ENCODE measurements at places on chromosomes 16 and 17.
A peak's percentile ranks its signal among the peaks of the same experiment; 100 is the strongest.

DNA sequence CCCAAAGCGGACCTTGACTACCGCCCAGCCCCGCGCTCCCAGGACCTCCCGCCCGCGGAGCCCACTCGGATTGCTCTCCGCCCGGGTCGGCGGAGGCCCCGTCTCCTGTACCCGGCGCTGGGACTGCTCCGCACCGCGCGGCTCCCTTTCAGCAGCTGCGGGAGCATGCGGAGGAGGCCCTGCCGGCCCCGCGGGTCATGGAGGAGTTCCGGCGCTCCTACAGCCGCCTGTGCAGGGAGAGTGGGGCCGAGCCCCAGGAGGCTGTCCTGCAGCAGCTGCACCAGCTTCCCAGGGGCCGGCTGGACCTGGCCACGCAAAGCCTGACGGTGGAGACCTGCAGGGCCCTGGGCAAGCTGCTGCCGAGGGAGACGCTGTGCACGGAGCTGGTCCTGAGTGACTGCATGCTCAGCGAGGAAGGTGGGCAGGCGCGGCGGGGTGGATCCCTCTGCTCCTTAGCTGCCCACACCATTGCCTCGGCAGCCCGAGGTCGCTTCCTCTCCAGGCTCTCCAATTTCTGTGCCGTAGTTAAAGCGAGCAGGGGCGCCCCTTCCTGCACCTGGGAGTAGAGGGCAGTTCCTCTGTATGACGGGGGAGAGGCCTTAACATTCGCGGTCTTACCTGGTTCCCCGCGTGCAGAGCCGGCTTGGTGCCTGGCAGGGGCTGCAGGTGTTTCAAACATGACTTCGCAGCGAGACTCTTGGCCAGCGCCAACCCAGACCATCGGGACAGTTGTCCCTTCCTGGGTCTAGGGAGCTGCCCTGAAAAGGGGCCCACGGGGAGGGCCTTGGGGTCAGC is 539 bp downstream of the LRRC45 start:
- peaks cover 20% of the 10 kb centered on the region for H3K4me1 ChIP-seq
- H3K4me3 ChIP-seq, result peak overlapping the region; percentile 89
- H3K27ac ChIP-seq, result no peak overlapping the region
- no peaks in the 10 kb centered on the region for H3K36me3 ChIP-seq
- DNase-seq, result no peak
- peaks cover 7% of the 10 kb centered on the region for H3K27me3 ChIP-seq

GRCh38 chr16:47142486-47142820 is 1.3 kb downstream of the NETO2 start:
- H3K27me3 ChIP-seq, result no peaks in the 10 kb centered on the region
- peak overlapping the region; percentile 94 for H3K4me3 ChIP-seq
- peaks cover 15% of the 10 kb centered on the region for H3K4me1 ChIP-seq
- peak; percentile 27 for DNase-seq

- no peak for DNase-seq
- no peaks in the 10 kb centered on the region for H3K27me3 ChIP-seq
- H3K4me3 ChIP-seq, result no peak overlapping the region
- H3K36me3 ChIP-seq, result peaks cover 14% of the 10 kb centered on the region
- H3K4me1 ChIP-seq, result no peaks in the 10 kb centered on the region
Observed at GRCh38 chr17:1796800-1797199, 32.9 kb downstream of the SMYD4 start.

- no peaks in the 10 kb centered on the region for H3K36me3 ChIP-seq
- no peaks in the 10 kb centered on the region for H3K27me3 ChIP-seq
- no peaks in the 10 kb centered on the region for H3K4me1 ChIP-seq
- H3K4me3 ChIP-seq, result no peak overlapping the region
- H3K27ac ChIP-seq, result no peak overlapping the region
Observed at GRCh38 chr16:78326731-78327130, 227.3 kb downstream of the WWOX start.

GRCh38 chr16:59126486-59126885 is 392.4 kb upstream of the GOT2 start:
- H3K4me3 ChIP-seq, result no peak overlapping the region
- no peaks in the 10 kb centered on the region for H3K27me3 ChIP-seq

DNA sequence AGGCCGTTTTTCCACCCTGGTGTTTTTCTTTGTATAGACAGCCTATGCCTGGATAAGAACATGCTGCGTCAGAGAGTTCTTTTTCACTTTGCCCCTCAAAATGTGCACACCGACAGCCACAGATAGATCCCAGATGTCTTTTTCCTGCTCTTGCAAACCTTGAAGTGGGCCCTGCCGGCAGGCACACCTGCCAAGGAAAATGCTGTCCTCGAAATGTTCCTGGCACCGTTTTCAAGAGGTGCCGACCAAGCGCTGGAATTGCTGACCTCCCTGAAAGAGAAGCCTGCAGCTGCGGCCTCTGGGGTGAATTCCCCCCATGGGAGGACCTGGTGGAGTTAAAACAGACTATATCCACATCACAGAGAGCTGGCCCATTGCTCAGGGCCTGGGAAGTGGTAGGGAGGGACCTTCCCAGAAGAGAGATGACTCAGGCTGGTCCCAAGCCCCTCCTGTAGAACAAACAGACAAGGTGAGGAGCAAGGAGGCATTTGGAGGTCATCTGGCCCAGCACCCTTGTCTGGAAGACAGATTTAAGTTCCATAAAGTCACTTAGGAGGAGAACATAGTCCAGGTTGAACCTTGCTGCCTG is 668.1 kb downstream of the MAF start:
- no peak for DNase-seq
- no peak overlapping the region for H3K27ac ChIP-seq
- H3K4me3 ChIP-seq, result no peak overlapping the region
- H3K4me1 ChIP-seq, result peaks cover 4% of the 10 kb centered on the region

DNA sequence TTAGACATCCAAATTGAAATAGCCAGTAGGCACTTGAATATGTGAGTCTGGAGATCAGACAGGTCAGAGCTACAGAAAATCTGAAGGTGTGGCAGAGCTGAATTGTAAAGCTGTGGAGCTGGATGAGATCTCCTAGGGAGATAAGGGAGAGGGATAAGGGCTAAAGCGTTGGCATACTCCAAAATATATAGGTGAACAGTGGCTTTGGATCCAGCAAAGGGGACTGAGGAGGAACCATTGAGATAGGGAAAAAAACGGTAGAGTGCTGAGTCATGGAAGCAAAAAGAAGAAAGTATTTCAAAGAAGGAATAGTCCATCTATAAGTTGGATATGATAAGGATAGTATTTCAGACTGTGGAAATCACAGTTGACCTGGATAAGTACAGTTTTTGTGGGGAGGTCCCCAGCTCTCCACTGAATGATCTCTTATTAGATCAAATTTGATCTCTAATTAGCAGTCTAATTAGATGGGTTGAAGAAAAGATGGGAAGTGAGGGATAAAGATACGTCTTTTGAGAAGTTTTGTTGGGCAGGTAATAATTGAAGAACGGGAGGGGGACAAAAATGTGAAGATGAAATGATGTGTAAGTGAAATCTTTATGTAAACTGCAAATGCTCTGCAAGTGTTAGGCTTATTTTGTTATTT is 587 bp upstream of the DBF4B start:
- no peak overlapping the region for H3K4me3 ChIP-seq
- DNase-seq, result no peak
- H3K27me3 ChIP-seq, result peaks cover 4% of the 10 kb centered on the region
- no peak overlapping the region for H3K27ac ChIP-seq
- H3K36me3 ChIP-seq, result no peaks in the 10 kb centered on the region
- no peaks in the 10 kb centered on the region for H3K4me1 ChIP-seq

Measured in naive B cell (primary cell).